ENCODE measurements at places on chromosomes 4 and X. TPM values are rescaled to one million over a fixed set of nuclear protein-coding genes. Genes with fewer than 3 reads are reported as not detected.

RAB41 gene
- not detected for total RNA-seq

DNA sequence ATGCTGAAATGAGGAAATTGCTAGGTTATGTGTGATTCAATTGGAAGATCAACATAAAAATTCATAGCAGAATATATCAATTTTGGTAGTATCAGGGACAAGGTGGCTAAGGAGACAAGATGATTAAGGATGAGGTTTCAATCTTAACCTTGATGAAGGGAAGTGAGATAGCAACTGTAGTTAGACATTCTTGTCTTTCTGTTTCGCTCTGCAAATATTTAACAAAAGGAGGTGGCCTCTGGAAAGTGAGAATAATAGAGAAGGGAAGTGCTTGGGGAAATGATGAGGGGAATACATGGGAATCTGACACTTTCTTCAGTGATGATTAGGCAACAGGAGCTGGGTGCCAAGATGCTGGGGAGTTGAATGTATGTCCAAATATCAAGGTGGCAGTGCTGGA is 337.1 kb upstream of the PUDP start:
- H3K36me3 ChIP-seq, result no peaks in the 10 kb centered on the region
- H3K4me3 ChIP-seq, result no peak overlapping the region
- DNase-seq, result no peak

- no peak overlapping the region for H3K4me3 ChIP-seq
- no peak overlapping the region for H3K27ac ChIP-seq
Observed at GRCh38 chrX:31123335-31123734, 51.5 kb upstream of the FTHL17 start.

- no peaks in the 10 kb centered on the region for H3K27me3 ChIP-seq
- no peak overlapping the region for H3K27ac ChIP-seq
- H3K4me1 ChIP-seq, result peaks cover 2% of the 10 kb centered on the region
- DNase-seq, result no peak
Observed at GRCh38 chr4:76594173-76594572, 159.1 kb downstream of the SHROOM3 start.

PAGE2 gene
- total RNA-seq, result not detected

TCEAL6 gene
- 3.0 TPM for total RNA-seq

GRCh38 chrX:49762175-49762720 is 66.5 kb upstream of the PAGE1 start:
- no peaks in the 10 kb centered on the region for H3K4me1 ChIP-seq
- DNase-seq, result no peak
- H3K27me3 ChIP-seq, result no peaks in the 10 kb centered on the region
- H3K4me3 ChIP-seq, result no peak overlapping the region
- no peak overlapping the region for H3K27ac ChIP-seq
- H3K36me3 ChIP-seq, result no peaks in the 10 kb centered on the region

GRCh38 chr4:1255151-1255550 is 6.2 kb upstream of the CTBP1 start:
- no peak overlapping the region for H3K27ac ChIP-seq
- peaks cover 3% of the 10 kb centered on the region for H3K4me1 ChIP-seq
- no peaks in the 10 kb centered on the region for H3K27me3 ChIP-seq
- no peak for DNase-seq

MID1 gene
- 6.2 TPM for total RNA-seq

- H3K36me3 ChIP-seq, result no peaks in the 10 kb centered on the region
- H3K4me1 ChIP-seq, result no peaks in the 10 kb centered on the region
- no peak overlapping the region for H3K4me3 ChIP-seq
Observed at GRCh38 chr4:169492436-169493163, 119.8 kb downstream of the NEK1 start.

SSX2 gene
- not detected for total RNA-seq

DNA sequence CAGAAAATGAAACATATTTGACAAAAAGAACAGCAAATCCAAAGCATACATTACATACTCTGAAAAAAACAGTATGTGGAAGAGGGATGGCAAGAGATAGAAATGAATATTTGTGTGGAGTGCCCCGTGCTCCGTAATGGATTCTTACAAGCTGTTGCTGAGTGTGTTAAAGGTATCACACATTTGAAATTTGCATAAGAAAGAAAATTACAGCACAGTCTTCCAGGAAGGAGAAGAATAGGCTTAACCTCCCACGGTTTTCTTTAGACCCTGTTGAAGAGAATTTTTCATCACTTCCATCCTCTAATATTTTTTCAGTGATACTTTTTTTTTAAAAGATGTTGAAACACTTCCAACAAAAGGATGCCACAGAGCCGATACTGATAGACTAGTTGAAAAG is 1489.4 kb downstream of the RAPGEF2 start:
- H3K27ac ChIP-seq, result no peak overlapping the region
- no peak overlapping the region for H3K4me3 ChIP-seq
- DNase-seq, result no peak
- H3K36me3 ChIP-seq, result no peaks in the 10 kb centered on the region

DNA sequence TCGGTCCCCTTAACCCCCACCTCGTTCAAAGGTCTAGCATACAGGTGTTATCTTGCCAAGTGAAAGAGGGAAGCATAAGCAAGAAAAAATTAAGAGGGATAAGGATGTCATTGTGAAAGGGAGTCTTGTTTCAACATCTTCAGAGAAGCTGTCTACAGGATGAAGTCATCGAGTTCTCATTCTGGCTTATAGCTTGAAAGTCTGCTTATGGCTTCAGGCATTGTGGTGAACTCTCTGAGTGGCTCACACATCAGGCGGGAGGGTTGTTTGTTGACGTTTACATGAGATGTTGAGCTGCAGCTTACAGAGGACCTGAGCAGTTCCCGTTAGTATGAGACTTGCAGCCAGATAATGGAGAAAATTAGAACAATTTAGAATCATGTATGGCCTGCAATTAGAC is 16.6 kb downstream of the MAGEA9B start:
- no peak overlapping the region for H3K27ac ChIP-seq
- H3K4me1 ChIP-seq, result no peaks in the 10 kb centered on the region
- no peak for DNase-seq
- no peaks in the 10 kb centered on the region for H3K36me3 ChIP-seq
- no peak overlapping the region for H3K4me3 ChIP-seq
- no peaks in the 10 kb centered on the region for H3K27me3 ChIP-seq

DNA sequence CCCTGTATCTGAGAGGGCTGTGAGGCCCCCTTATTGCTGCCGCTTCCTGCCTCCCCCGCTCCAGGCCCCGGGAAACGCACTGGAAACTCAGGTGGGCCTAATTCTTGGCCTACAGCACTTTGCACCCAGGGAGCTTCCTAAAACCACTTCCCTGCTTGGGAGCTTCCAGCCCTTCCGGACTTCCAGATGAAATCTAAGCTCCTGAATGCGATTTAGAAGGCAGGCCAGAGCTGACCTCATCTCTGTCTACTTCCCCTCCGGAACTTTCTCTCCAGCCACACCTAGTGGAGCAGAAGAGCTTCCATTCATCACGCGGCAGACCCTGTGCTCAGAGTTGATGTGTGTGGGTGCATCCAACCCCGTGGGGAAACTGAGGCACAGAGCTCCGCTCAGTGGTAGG is 84.2 kb downstream of the SORCS2 start:
- no peaks in the 10 kb centered on the region for H3K27me3 ChIP-seq
- peaks cover 3% of the 10 kb centered on the region for H3K4me1 ChIP-seq
- H3K36me3 ChIP-seq, result no peaks in the 10 kb centered on the region

- H3K4me3 ChIP-seq, result no peak overlapping the region
- DNase-seq, result no peak
- H3K27ac ChIP-seq, result peak overlapping the region; percentile 55
- no peaks in the 10 kb centered on the region for H3K36me3 ChIP-seq
- peaks cover 18% of the 10 kb centered on the region for H3K4me1 ChIP-seq
Observed at GRCh38 chr4:6916587-6917460, 7.2 kb downstream of the TBC1D14 start.

AKAP14 gene
- total RNA-seq, result not detected

- no peaks in the 10 kb centered on the region for H3K36me3 ChIP-seq
- H3K4me1 ChIP-seq, result peaks cover 6% of the 10 kb centered on the region
- H3K4me3 ChIP-seq, result peak overlapping the region; percentile 67
- no peaks in the 10 kb centered on the region for H3K27me3 ChIP-seq
- peak overlapping the region; percentile 100 for H3K27ac ChIP-seq
Observed at GRCh38 chrX:15675490-15675921, 10.9 kb upstream of the CLTRN start.

GRCh38 chr4:178185517-178185916 is 743.3 kb upstream of the AGA start:
- H3K27ac ChIP-seq, result no peak overlapping the region
- no peaks in the 10 kb centered on the region for H3K36me3 ChIP-seq
- DNase-seq, result no peak
- no peaks in the 10 kb centered on the region for H3K27me3 ChIP-seq

DNA sequence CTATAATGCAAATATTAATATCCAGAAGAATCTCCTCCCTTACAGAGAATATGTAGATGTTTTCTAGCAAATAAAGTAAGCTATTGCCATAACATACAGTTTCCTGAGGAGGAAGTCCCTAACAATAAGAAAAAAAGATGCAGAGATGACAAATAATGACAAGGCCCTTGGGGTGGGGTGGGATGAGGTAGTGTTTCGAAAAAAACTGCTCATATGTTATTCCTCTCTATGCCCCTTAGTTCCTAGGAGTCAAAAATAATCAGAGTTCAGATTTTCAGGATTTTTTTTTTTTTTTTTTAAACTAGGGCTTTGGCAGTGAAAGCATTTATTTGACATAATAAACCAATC is 99.0 kb downstream of the ZAR1 start:
- no peak for DNase-seq
- no peak overlapping the region for H3K4me3 ChIP-seq
- no peaks in the 10 kb centered on the region for H3K4me1 ChIP-seq
- peaks cover 5% of the 10 kb centered on the region for H3K27me3 ChIP-seq

GRCh38 chr4:22410645-22411247 is 105.1 kb downstream of the ADGRA3 start:
- H3K4me3 ChIP-seq, result no peak overlapping the region
- no peaks in the 10 kb centered on the region for H3K36me3 ChIP-seq
- no peaks in the 10 kb centered on the region for H3K4me1 ChIP-seq
- no peak overlapping the region for H3K27ac ChIP-seq

DNA sequence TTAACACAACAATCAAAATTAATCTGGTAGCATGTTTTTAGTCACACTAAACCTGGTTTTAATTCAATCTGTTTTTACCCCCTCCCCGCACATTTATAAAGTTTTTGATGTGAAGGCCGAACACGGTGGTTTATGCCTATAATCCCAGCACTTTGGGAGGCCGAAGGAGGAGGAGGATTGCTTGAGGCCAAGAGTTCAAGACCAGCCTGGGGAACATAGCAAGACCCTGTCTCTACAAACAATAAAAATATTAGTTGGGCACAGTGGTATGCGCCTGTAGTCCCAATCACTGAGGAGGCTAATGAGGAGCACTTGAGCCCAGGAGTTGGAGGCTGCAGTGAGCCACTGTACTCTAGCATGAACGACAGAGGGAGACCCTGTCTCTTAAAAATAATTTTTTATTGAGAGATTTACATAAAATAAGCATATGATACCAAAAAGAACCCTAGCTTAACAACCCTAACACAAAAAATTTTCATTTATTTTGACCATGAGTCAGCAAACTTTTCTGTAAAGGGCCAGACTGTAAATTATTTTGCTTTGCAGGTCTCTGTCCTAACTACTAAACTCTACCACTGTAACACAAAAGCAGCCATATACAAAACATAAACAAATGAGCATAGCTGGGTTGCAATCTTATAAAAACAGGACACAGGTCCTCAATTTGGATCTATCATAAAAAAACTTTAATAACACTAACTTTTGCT is 21.5 kb downstream of the HNRNPD start:
- DNase-seq, result no peak
- H3K27ac ChIP-seq, result no peak overlapping the region
- H3K36me3 ChIP-seq, result no peaks in the 10 kb centered on the region

IL13RA2 gene
- not detected for total RNA-seq

SSX2B gene
- total RNA-seq, result not detected

HTN1 gene
- total RNA-seq, result not detected

GRCh38 chr4:13263967-13264525 is 220.1 kb downstream of the RAB28 start:
- H3K27ac ChIP-seq, result no peak overlapping the region
- H3K4me3 ChIP-seq, result no peak overlapping the region
- no peaks in the 10 kb centered on the region for H3K4me1 ChIP-seq
- H3K27me3 ChIP-seq, result no peaks in the 10 kb centered on the region

PLAC8 gene
- total RNA-seq, result 1.9 TPM

GRCh38 chr4:99921174-99921573 is 25.2 kb downstream of the DNAJB14 start:
- H3K4me1 ChIP-seq, result no peaks in the 10 kb centered on the region
- no peaks in the 10 kb centered on the region for H3K27me3 ChIP-seq
- H3K36me3 ChIP-seq, result no peaks in the 10 kb centered on the region
- DNase-seq, result no peak

- no peaks in the 10 kb centered on the region for H3K36me3 ChIP-seq
- no peak overlapping the region for H3K27ac ChIP-seq
- no peak for DNase-seq
- H3K4me1 ChIP-seq, result no peaks in the 10 kb centered on the region
- no peak overlapping the region for H3K4me3 ChIP-seq
- H3K27me3 ChIP-seq, result no peaks in the 10 kb centered on the region
Observed at GRCh38 chr4:174401471-174402130, 117.9 kb downstream of the CEP44 start.

- H3K27me3 ChIP-seq, result no peaks in the 10 kb centered on the region
- no peak overlapping the region for H3K4me3 ChIP-seq
- H3K4me1 ChIP-seq, result peaks cover under 1% of the 10 kb centered on the region
- DNase-seq, result no peak
- H3K36me3 ChIP-seq, result no peaks in the 10 kb centered on the region
- H3K27ac ChIP-seq, result no peak overlapping the region
Observed at GRCh38 chr4:185559915-185560281, 24.6 kb upstream of the PDLIM3 start.

F9 gene
- not detected for total RNA-seq

DNA sequence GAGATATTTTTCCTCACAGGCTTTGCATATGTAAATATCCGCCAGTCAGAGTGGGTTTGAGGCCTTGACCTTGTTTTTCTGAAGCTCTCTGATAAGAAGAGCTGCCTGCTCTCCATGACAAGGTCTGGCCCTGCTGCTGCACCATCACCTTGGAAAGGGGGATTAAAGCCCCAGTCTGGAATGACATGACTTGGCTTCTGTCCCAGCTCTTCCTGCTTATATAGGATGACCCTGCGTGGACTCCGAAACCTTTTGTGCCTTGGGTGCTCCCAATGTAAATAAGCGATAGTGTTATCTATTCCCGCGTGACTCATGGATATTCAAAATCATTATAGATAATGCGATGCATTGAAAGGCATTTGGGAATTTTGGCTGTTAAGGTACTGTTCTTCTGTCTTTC is 139.3 kb downstream of the BMPR1B start:
- H3K36me3 ChIP-seq, result no peaks in the 10 kb centered on the region
- no peak for DNase-seq
- H3K4me1 ChIP-seq, result no peaks in the 10 kb centered on the region
- no peaks in the 10 kb centered on the region for H3K27me3 ChIP-seq

GRCh38 chr4:169009286-169010124 is 550 bp downstream of the CBR4 start:
- peak; percentile 79 for DNase-seq
- H3K27ac ChIP-seq, result peak overlapping the region; percentile 82
- H3K36me3 ChIP-seq, result no peaks in the 10 kb centered on the region
- peaks cover 2% of the 10 kb centered on the region for H3K4me1 ChIP-seq
- no peaks in the 10 kb centered on the region for H3K27me3 ChIP-seq

TEX11 gene
- total RNA-seq, result not detected
